ENCODE measurements at places on chromosomes 3 and 15. TPM values are rescaled to one million over a fixed set of nuclear protein-coding genes. Genes with fewer than 3 reads are reported as not detected.

GRCh38 chr15:74403991-74404563 is 29.7 kb downstream of the SEMA7A start:
- DNase-seq: no peak

- DNase-seq: no peak
Measured at GRCh38 chr3:170108955-170109354, 71.2 kb downstream of the GPR160 start.

DNA sequence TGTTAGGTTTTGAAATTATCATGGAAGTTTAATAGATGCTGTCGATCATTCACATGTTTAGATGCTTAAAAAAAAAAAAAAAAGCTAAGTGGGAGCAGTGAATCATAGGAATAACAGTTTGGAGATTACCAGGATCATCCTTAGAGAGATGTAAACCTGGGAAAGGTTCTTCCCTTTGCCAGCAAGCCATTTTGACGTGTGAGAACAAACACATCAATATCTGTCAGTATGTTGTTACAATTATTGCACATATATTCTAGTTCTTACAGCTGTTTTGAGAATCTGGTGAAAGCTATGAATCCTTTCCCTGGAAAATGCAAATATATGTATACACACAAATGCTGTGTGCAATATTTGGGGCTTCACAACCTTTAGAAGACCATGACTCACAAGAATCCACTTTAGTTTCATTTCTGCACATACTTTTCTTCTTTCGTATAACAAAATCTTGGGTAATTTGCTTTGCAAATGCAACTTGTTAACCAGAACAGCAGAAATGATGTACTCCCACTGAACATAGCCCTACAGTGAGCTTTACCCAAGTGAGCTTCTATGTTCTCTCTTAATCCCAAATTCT is 12.0 kb downstream of the NFKBIZ start:
- DNase-seq: no peak

DNA sequence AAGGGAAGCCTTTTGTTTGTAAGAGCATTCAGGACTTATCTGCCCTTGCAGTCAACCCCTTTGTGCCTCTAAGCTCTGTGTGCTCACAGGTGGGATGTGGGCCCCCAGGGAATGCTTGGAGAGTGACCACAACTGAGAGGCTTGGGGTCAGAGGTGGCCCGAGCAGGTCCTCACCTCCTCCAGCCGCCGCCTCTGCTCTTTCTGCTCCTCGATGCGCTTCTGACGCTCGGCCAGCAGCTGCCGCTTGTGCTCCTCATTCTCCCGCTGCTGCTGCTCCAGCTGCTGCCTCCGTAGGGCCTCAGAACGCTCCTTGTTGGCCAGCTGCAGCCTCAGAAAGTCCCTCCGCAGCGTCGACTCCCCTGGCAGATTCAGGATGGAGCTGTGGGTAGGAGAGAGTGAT is 130.8 kb upstream of the SLC2A2 start:
- DNase-seq: no peak

DNA sequence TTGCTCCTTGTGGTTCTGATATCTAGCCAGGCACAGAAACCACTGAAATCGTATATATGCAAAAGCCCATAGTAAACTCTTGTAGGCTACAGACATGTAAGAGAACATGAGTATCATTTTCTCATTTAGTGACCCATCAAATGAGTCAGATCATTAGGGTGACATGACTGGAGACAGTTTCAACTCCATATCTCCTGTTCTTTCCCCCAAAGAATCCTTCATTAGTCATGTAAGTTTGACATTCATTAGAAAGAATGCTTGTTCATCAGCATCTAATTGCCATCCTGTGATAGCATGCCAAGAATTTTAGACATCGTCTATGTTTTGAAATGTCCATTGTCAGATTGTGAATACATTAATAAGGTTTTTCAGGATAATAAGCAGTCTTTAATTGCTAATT is 264.9 kb upstream of the TPM1 start:
- no peak for DNase-seq

DNA sequence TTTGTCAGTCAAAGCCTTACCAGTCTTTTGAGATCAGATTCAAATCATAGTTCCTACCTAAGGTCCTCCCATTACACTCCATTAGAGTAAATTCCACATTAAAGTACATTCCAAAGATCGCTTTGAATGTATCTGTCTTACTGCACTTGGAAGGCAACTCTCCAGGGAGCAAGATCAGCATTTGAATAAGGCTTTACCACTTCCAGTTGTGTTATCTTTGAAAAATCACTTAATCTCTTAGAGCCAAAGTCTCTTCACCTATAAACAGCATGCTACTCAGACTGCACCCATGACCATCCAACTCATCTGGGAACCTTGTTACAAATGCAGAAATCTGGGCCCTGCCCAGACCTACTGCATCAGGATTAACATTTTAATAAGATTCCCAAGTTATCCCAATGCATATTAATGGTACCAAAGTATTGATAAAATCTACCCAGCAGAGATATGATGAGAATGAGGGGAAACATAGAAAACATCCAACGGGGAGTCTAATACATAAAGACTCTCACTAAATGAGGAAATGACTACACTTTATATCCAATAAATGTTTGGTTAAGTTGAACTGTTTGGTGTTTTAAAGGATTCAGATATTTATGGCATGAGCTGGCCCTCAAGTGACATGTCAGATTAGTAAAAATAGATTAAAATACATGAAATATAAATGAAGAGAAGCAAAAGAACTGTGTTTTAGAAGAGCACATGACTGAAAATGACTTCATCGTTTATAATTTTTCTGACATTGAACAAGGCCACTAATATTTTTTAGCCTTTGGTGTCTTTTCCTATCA is 75.9 kb downstream of the TNIK start:
- DNase-seq: no peak

DNA sequence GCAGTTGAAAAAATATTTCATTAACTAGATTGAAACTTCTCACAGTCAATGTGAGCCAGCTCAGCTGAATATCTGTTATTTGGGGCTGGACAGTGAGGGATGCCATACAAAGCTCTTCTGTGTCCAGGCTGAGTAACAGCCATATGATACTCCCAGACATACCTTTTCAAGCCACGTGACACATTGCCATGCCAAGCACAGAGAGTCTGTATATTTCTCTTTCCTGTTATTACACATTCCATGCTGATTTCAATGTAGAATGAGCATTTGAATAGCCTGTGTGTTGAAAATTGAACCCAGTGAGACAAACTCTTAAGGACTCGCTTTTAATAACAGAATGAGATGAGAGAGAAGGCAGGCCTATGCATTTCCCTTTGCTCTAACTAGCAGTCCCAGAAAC is 334.7 kb upstream of the RASGRP1 start:
- no peak for DNase-seq

The WDR93 gene
- polyA plus RNA-seq: 3.1 TPM

DNA sequence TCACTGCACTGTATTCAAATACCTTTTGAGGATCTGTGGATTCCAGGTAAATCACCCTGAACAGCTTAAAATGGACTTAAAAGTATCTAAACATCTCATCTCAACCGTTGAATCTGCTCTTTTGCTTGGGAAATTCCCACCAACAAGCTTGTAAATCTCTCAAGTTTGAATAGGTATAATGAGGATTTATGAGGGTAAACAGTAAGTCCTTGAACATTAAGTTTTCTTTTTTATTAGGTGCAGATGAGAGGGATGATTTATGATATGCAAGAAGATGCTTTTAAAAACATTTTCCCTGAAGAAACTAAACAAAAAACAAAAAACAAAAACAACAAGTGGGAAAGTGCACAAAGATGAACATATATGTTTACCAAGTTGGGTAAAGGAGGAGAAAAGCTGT is 290.6 kb downstream of the ROBO1 start:
- DNase-seq: no peak

The LEKR1 gene
- 2.0 TPM for polyA plus RNA-seq

- DNase-seq: no peak
Measured at GRCh38 chr15:22232675-22233074, 152.3 kb downstream of the OR4M2 start.

The GASK1A gene
- 4.6 TPM for polyA plus RNA-seq

- DNase-seq: no peak
Measured at GRCh38 chr3:194105292-194105691, 30.7 kb upstream of the HES1 start.
